Activated B cell treated with CpG ODN at 0.5 μM for 24 hours (primary cell): ENCODE measurements at places on chromosomes 4 and X. TPM values are rescaled to one million over a fixed set of nuclear protein-coding genes. Genes with fewer than 3 reads are reported as not detected.

The MORC4 gene
- total RNA-seq: 3.7 and 4.1 TPM in 2 replicates

The MAML3 gene
- total RNA-seq: 1.9 and 2.6 TPM in 2 replicates

The PAPSS1 gene
- total RNA-seq: 31.8 and 34.2 TPM in 2 replicates

DNA sequence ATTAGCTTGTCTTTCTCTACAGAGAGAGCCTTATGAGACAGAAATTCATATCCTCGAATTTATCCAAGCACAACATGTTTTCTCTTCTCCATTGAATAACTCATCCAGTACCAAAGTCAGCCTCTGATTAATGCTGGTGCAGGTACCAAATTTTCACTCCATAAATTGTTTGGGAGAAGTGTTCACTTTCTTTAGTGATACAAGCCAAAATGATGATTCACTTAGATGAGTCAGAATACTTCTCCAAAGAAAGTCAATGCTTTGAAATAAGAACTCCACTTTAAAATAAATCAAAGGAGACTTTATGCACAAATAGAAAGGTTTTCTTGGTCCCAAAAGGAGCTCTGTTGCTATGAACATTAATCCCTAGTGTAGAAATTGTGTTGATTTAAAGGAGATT is 60.2 kb downstream of the MAOB start:
- DNase-seq: no peak

- DNase-seq: no peak
Observed at GRCh38 chr4:24896056-24896455, 16.8 kb downstream of the CCDC149 start.

GRCh38 chrX:150547375-150548115 is 20.9 kb upstream of the MTM1 start:
- peak; percentile 32 for DNase-seq

The PAK3 gene
- 0.05 TPM in 1 of 2 replicates, not detected in the other for total RNA-seq

- DNase-seq: no peak
Observed at GRCh38 chr4:106652095-106652494, 283.5 kb upstream of the GIMD1 start.

DNA sequence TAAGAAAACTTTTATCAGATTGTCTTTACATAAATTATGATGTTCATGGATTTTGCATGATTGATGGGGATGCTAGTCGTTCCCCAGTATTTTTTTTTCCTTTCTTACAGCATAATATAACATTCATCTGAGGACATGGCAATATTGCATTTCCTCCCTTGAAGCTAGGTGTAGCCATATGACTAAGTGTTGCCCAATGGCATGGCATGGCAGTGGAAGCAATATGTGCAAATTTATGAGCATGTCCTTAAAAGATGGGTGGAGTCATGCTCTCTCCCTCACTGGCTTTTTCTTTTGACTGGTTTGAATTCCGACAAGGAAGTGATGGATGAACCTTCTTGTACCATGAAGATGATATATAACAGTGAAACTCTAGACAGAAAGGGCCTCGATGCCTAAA is 96.3 kb downstream of the BANK1 start:
- DNase-seq: no peak

The JADE3 gene
- 45.3 and 48.4 TPM in 2 replicates for total RNA-seq

DNA sequence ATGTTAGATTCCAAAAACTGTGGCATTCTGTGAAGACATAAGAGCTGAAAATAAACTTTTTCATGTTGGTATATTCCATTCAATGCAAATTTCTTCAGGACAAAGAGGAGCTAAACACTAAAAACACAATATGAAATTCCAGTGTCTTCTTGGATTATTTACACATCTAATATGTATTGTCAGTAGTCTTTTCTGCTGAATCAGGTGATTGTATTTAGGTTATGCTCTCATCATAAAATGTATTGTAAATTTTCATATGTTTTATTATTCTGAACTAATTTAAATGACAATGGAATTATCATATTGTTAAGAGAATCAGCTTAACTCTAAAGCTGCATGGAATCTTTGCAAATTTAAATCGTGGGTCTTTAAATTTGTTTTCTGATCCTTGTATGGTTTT is 526.7 kb downstream of the PDHA2 start:
- no peak for DNase-seq

DNA sequence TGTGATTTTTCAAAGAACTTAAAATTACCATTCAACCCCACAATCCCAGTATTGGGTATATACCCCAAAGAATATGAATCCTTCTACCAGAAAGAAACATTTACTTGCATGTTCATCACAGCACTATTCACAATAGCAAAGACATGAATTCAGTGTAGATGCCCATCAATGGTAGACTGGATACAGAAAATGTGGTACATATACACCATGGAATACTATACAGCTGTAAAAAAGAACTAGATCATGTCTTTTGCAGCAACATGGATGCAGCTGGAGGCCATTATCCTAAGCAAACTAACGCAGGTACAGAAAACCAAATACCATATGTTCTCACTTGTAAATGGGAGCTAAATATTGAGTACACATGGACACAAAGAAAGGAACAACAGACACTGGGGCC is 34.1 kb upstream of the TMPRSS11F start:
- DNase-seq: no peak

DNA sequence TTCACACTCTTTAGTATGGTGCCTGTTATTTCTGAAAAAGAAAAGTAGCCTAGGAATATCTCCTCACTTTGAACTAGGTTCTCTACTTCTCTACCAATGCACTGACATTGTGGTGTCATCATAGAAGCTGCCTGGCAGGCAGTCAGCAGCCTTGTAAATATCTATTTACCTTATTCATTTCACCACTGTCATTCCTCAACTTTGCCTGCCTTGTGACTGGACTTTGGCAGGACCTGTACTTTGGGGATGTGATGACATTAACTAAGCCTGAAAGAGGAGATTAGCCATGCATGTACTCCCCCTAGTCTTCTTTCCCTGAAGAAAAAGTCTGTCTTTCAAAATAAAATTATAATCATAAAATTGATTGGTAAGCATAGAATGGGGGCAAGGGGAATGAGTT is 207.2 kb downstream of the ARAP2 start:
- no peak for DNase-seq

DNA sequence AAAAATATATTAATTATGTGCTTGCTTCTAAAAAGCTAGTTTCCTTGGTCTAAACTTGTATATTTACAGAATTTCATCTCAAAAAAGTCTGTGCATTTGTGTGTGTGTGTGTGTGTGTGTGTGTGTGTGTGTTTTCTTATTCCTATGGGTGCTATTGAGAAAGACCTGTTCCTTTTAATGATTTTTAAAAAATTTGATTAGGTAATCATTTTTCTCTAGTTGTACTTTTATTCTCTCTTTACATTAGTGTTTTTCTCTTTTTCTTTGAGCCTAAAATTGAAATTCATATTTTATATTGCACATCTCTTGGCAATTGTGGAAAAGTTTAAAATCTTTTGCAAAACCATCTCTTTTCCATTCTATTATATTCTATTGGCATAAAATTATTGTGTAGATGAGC is 690.4 kb upstream of the NDST4 start:
- DNase-seq: no peak

The CXorf49 gene
- not detected in 2 replicates for total RNA-seq

DNA sequence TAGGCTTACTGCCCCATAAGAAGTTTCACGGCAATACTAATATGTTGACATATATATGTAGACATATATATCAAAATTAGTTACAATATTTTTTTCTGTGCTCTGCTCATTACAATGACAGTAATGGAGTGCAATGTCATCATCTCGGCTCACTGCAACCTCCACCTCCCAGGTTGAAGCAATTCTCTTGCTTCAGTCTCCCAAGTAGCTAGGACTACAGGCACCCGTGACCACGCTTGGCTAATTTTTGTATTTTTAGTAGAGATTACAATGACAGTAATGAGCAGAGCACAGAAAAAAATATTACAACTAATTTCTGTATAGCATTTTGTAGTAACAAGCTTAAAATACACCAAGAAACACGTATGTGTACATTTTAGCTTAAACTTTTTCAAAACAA is 7.6 kb downstream of the EIF4E start:
- DNase-seq: no peak

DNA sequence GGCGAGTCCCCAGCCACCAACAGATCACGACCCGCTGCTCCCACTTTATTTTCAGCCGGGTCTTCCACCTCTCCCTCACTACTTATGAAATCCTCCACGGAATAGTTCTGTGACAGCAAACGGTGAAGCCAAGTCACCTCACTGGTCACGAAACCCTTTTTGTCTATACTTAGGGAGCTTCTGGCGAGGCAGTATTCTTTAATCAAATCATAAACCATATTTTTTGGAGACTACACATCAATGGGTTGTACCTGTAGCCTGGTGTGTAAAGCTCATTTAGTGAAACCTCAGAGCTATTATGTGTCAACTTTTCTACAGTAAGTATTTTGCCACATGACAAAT is 809 bp upstream of the H2AZ1 start:
- no peak for DNase-seq

DNA sequence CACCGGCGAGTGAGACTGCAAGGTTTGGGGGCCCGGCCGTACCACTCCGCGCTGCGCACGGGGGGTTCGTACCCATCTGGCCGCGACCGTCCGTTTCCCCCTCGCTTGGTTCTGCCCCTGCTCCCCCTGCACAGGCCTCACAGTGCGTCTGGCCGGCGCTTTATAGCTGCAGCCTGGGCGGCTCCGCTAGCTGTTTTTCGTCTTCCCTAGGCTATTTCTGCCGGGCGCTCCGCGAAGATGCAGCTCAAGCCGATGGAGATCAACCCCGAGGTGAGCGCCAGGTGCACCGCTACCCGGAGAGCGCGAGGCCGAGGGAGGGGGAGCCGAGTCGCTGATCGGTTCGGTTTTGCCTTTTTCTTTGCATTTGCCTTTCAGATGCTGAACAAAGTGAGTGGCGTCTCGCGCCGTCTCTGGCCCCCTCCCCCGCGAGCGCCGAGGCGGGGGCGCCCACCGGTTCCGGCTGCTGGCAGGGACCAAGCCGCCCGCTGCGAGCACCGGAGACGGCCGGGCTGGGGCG is at the start of gene UCHL1:
UCHL1 (plus strand) TSS at position 189 of the 517 bp plus-strand sequence; CDS start at position 238, 49 bp downstream.
- peak; percentile 18 for DNase-seq

DNA sequence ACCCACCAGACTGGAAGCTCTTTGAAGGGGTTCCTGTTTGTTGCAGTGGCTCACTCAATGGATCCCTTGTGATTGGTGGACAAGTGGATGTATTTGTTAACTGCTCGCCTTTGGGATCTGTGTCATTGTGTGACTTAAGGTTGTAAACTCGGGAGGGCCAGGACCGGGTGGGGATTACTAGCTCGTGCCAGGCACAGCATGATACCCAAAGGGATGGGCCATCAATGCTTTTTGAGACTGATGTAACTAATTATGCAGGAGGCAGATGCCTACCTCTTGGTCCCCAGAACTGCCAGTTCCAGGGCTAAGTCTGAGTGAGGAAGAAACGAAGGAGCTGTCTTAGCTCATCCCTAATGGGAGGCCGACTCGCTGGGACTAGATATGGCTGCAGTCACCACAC is 27.7 kb downstream of the UTP14A start:
- DNase-seq: no peak

DNA sequence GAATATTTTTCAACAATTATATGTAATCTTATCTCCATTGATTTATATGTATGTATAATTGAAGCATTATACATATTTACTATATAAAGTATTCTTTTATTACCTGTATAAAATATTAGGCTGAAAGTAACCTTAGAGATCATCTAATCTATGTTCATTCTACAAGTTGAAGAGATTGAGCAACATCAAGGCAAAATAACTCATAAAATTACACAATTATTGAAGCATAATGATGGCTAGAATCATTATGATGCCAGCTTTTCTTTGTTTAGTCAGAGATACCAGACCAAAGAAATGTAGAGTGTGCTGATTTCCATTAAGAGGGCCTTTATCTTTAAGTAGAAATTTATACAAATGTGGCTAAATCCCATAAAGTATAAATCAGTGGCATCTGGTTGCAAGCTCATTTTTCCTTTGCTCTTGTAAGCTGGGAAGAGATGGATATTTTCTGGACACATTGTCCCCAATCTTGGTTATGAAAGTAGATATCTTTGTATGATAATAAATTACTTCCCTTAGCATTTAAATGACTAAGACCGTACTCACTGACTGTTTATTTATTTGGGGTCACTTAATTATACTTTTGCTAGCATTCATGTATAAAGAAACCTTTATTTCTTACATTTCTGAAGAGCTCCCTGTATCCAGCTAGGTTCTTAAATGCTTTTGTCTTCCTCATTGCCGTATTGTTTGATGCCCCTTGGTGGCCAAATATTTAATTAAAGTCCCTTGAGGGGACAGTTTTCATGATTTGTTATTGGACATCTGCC is 339.8 kb downstream of the PCDH7 start:
- no peak for DNase-seq

- no peak for DNase-seq
Observed at GRCh38 chrX:95435198-95435597, 1249.4 kb upstream of the DIAPH2 start.

GRCh38 chr4:186554539-186554913 is 841 bp downstream of the MTNR1A start:
- DNase-seq: no peak

GRCh38 chr4:146333187-146333894 is 119.0 kb downstream of the REELD1 start:
- DNase-seq: no peak

- DNase-seq: no peak
Observed at GRCh38 chr4:108492816-108493595, 127.4 kb upstream of the RPL34 start.

DNA sequence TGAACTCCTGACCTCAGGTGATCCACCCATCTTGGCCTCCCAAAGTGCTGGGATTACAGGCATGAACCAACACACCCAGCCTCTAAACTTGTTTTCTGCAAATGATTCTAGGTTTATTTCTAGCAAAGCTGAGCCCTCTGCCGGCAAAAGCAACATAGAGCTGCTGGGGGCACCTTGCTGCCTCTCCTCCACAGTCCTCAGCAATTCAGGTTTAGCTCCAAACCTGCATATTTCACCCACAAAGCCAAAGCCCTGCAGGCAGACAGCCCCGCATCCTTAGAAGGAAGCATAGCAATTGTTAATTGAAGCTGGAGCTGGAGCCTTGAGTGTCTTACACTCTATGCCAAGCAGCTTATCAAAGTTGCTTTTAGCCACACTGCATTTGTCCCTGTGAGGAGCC is 24.9 kb upstream of the OCIAD2 start:
- no peak for DNase-seq

- no peak for DNase-seq
Observed at GRCh38 chr4:25792200-25792791, 70.5 kb downstream of the SEL1L3 start.

DNA sequence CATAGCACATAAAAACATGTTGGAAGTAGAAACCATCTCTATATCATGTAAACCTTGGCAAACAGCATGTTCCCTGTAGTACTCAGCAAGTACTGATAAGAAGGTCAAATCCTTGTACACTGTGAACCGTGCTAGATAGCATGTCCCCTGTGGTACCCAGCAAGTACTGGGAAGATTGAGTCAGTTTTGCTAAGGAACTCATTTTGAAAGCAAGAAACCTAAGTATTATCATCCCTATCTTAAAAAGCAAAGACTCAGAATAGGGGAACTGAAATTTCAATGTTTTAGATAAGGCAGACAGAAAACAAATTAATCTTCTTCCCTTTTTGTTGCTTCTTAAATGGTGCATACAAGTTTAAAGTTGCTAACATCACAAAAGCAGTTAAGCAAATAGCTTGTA is 180.2 kb downstream of the RBM46 start:
- no peak for DNase-seq

The ATOH1 gene
- total RNA-seq: not detected in 2 replicates

GRCh38 chr4:64880557-64880956 is 471.3 kb upstream of the TECRL start:
- DNase-seq: no peak
